ENCODE measurements at places on chromosomes 2 and 18.

- no peak for DNase-seq
Observed at GRCh38 chr2:61263830-61264229, 101.8 kb downstream of the C2orf74 start.

GRCh38 chr2:212078103-212078502, 460.5 kb downstream of the ERBB4 start:
- no peak for DNase-seq

DNA sequence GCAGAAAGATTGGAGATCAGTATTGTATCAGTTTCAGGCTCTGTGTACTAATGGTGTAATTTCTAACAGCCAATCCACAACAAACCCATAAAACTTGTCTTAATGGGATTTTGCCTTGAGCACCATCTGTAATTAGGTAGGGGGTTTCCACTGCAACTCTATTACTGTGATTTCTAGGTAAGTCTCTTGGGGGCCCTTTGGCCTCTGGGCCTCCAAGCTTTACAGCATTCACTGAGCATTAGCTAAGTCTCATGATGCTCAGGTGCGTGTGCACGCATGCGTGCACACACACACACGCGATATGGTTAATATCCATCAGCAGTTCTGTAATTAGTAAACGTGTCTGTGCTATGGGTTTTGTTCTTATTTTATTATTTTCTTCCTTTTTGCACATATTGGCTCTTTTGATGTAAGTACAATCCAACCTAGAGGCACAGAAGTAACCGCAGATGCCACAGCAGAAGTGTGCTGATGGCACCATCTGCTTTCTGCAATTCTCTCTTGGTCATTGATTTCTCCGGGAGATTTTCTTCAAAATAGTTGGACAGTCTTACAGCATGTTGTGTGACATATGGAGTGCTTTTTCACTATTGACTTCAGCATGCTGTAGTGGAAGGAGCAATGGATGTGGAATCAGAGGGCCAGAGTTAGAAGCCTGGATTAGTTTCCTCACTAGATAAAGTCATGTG, 592.0 kb downstream of the LRRTM4 start:
- DNase-seq: no peak

GRCh38 chr18:32056613-32057358, 34.9 kb upstream of the RNF138 start:
- no peak for DNase-seq

GRCh38 chr2:48912110-48912509, 156.6 kb upstream of the LHCGR start:
- DNase-seq: no peak

GRCh38 chr2:105127289-105127915, 89.5 kb downstream of the MRPS9 start:
- DNase-seq: no peak

GRCh38 chr2:133993160-133993559, 260.7 kb upstream of the MGAT5 start:
- DNase-seq: no peak

- no peak for DNase-seq
Observed at GRCh38 chr2:224523626-224524577, 61.3 kb downstream of the CUL3 start.

DNA sequence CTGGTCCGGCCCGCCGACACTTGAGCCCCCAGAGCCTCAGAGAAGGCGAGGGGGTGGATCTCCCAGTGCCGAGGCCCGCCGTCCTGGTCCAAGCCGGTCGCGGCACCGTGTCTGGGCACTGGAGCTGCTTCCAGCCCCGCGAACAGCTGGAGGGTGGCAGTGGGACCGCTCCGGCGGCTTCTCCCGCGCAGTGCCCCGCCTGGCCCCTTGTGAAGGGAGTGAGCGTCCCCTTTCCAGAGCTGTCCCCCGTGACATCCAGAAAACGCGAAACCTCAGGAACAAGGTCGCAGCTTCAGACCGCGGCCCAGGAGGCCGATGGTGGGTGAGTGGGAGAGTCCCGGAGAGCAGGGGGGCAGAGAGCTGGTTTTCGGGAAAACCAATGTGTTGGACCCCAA, 579 bp upstream of the EMX1 start:
- no peak for DNase-seq

GRCh38 chr2:241009191-241009590, 10.8 kb downstream of the SNED1 start:
- no peak for DNase-seq

GRCh38 chr18:3773303-3773702, 323.3 kb downstream of the TGIF1 start:
- no peak for DNase-seq

- DNase-seq: peak; percentile 40
Observed at GRCh38 chr18:9413576-9413975, 61.7 kb upstream of the RALBP1 start.

- DNase-seq: no peak
Observed at GRCh38 chr2:176851889-176852483, 360.6 kb upstream of the HNRNPA3 start.

- DNase-seq: no peak
Observed at GRCh38 chr2:18284331-18284730, 276.1 kb downstream of the RDH14 start.

GRCh38 chr18:23209031-23209430, 73.7 kb downstream of the CABLES1 start:
- DNase-seq: peak; percentile 71

- DNase-seq: no peak
Observed at GRCh38 chr18:66764230-66764629, 160.3 kb upstream of the CDH19 start.

- no peak for DNase-seq
Observed at GRCh38 chr2:9266711-9267110, 60.1 kb downstream of the ASAP2 start.

GRCh38 chr18:56641714-56642337, 3.4 kb upstream of the TXNL1 start:
- DNase-seq: peak; percentile 18

DNA sequence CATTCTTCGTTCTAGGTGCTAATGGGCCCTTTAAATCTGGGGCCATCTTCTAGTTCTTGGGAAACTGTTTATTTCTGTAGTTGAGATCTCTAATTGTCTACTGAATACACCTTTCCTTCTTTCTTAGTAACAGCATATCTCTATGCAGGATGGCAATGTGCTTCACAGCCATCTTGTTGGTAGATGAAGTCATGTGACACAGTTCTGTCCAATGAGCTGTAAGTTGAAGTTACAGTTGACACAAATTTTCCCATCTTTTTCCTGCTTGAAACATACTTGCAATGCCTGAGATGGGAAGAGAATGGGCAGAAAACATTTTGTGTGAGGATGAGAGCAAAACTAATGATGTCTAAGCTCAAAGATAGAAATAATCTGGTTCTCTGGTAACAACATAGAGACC, 57.3 kb upstream of the PHLPP1 start:
- no peak for DNase-seq

DNA sequence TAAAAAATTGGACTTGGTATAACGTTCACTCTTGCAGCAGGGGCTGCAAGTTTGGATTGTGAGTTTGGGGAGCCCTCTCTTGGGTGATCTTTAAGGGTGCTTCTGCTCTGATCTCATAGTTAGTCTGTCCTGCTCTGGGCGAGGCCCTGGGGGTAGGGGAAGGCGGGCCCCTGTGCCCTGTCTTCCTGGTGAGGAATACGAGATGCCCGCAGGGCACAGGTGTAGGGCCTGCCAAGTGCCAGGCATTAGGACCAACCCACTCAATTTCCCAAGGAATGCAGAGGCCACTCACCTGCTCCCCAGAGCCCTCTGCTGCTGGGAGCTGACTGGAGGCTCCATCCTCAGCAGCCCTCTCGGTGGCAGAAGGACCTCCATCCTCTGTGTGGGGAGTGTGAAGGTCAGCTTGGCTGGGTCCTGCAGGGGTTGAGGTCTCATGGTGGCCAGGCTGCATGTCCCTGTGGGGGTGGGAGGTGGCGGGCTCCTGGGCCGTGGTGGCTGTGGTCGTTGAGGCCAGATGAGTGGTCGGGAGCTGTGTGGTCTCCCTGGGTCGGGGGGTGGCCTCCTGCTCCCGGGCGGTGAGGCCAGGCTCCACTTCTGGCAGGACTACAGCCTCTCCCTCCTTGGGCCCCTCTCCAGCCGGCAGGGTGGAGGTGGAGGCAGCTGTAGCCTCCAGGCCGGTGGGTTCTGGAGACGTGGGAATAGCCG, 21.3 kb downstream of the SDC1 start:
- DNase-seq: no peak

GRCh38 chr2:196482119-196483065, 157.1 kb upstream of the CCDC150 start:
- DNase-seq: no peak

- DNase-seq: no peak
Observed at GRCh38 chr2:237698358-237698694, 70.9 kb downstream of the LRRFIP1 start.

DNA sequence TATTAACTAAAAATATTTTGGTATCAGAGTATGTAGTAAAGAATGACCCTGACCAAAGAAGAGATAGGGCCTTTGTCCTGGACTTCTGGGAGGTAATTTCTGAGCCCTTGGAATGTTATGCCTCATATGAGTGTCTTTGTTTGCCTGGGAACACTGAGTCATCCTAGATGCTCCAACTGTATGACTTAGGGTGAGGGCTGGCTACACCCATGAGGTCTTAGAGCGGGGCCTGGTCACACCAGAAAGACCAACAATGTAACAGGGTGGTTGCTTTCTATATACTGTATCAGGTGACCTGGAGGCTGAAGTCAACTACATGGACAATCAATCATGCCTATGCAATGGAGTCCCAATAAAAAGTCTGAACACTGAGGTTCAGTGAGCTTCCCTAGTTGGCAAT, 253.1 kb downstream of the MBD2 start:
- peak; percentile 31 for DNase-seq

- no peak for DNase-seq
Observed at GRCh38 chr2:15058015-15058720, 425.7 kb downstream of the LRATD1 start.

GRCh38 chr18:35611518-35611917, 30.0 kb downstream of the GALNT1 start:
- no peak for DNase-seq

DNA sequence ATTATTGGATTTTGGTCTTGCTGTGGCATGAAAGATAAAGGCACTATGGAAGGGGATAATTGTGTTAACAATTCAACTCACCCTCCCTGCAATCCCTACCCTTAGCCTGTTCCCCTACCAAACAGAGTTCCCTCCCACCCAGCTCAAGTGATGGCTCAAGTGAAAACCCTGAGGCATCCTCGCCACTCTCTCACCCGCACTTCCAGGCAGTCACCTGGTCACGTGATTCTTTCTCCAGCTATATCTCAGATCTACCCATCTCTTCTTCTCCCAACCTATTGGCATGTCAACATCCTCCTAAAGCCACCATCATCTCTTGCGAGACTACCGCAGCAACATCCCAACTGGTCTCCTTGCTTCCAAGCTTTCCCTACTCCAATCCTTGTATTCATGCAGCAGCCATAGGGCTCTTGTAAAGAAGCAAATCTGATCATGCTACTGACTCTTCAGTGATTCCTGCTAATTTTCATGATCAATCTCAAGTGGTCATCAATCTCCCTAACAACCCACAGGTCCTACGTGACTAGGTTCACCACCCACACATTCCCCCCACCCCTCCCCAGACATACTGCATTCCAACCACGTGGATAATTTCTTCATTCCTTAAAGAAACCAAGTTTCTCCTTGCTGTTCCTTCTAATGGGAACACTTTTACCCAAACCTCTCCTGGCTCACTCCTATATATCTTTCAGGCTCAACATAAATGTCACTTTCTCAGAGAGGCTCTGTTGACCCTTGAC, 66.7 kb downstream of the MBD2 start:
- no peak for DNase-seq

- DNase-seq: no peak
Observed at GRCh38 chr18:3713708-3714107, 263.7 kb downstream of the TGIF1 start.

GRCh38 chr18:13379062-13379865, 160.7 kb downstream of the LDLRAD4 start:
- DNase-seq: no peak

DNA sequence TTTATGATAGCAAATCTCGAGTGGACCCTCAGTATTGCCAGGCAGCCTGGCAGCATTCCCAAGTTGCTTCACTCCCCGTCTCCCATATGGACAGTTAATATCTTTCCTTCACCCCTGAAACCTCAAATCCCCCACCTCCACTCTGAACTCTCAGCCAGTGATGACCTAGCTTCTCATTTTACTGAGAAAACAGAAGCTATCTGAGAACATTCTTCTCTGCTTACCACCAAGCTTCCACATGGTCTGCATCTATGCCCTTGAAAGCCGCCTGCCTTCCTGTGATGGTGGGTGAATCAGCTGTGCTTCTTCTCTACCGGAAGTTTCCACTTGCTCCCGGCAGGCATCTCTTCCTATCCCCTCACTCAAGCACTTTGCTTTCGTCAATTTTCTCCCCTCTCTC, 529.2 kb downstream of the EPHA4 start:
- DNase-seq: no peak

GRCh38 chr2:237577956-237578870, 11.8 kb downstream of the PRLH start:
- no peak for DNase-seq

- peak; percentile 88 for DNase-seq
Observed at GRCh38 chr18:48997985-48998831, 47.4 kb upstream of the SMAD7 start.

DNA sequence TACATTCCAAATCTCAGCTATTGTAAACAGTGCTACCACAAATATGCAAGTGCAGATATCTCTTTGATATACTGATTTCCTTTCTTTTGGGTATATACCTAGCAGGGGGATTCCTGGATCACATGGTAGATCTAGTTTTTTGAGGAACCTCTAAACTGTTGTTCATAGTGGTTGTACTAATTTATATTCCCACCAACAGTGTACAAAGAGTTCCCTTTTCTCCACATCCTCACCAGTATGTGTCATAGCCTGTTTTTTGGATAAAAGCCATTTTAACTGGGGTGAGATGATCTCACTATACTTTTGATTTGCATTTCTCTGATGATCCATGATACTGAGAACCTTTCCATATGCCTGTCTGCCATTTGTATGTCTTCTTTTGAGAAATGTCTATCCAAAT, 6.3 kb upstream of the CCNT2 start:
- DNase-seq: peak; percentile 62

GRCh38 chr18:47932603-47933002, 2.1 kb upstream of the SMAD2 start:
- no peak for DNase-seq

Data from NCI-H226 (cell line).